NCI-H510A treated with DMSO at 0.1 percent for 48 hours (cell line): ENCODE measurements at places on chromosomes 3 and 15.

- DNase-seq, result peak; percentile 97
Observed at GRCh38 chr3:176147251-176147650, 1050.0 kb downstream of the TBL1XR1 start.

DNA sequence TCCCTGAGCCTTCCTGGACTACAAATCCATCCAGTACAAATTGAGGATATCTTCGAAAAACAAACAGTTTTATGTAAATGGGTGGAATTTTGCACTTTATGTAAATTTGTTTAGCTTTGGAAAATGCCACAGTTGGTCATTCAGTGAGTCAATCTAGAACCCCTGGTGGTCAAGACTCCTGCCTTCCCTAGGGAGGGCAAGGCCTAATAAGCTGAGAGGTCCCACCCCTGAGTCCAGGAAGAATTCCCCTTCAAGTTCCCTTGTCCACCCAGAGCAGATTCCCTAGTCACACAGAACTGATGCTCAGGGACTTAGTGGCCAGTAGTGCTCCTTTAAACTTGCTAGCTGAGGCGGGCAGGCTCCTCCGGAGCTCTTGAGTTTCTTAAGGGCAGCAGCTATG is 6.1 kb upstream of the RUBCN start:
- no peak for DNase-seq

DNA sequence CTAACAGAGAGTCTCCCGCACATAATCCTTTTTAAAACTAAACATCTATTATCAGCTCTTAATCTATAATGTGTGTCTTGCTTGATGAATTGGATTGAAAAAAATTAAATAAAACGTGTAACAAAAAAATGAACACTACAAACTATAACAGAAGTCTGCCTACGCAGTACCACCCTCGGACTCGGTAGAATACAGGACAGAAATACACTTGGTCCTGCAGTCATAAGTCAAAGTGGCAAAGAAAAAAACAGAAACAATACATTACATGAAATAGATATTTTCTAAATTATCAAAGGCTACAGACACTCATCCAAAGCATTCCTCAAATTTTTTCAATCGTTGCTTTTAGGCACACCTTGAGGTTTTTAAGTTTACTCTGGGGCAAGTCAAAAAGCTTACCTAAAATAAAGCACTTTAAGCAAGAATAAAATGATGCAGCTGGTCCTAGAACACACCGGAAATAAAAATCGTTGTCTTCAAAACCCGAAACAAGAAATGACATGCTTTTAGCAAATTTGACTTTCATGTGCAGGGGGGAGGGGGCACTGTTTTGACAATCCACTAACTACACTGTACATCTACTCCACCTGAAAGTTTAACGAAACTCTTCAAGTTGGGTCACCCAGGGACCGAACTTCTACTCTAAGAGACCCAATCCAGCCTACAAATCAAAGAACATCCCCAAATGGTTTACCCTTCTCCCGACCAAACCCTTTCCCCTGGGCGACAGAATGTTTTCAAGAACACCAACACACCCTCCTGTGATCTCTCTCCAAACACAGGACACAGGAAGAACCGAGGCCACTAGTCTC is 1.3 kb downstream of the ADAM10 start:
- DNase-seq, result no peak

DNA sequence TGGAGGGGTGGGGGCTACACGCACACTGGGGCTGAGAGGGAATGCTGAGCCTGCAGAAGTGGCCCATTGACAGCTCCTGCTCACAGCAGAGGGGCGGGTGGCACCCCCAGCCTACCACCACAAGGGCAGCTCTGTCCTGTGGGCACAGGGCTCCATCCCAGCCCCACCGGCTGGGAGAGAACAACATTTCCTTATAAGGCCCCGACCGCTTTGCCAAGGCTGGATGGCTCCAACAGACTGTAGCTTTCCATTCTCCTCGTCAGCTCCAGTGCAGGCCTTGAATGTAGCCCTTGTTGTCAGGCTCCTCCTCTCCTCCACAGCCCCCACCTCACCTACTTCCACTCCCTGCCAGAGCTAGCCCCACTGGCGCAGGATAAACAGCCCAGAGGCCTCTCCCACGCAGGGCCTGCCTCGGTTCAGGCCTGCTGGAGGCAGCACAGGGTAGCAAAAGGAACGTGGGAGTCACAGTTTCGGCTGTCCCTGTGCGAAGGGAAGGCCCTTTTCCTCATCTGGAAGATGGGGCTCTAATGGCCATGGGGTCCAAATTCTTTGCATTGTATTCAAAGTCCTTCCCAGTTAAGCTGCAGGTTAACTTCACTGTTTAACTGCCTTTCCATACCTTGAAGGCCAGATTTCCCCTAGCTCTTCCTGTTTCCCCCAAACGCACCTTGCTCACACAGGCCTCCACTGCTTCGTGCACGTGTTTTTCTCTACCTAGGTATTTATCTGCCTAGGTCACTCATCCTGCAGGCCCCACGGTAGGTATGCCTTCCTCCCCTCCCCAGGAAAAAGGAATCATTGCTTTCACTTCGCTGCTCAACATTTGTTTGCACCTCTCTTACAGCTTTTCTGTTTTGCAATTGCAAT is 101.6 kb upstream of the LPP start:
- no peak for DNase-seq
